ENCODE measurements at places on chromosomes 1 and 21.

GRCh38 chr1:23694371-23694770, 2.8 kb downstream of the RPL11 start:
- DNase-seq, result no peak

GRCh38 chr1:73662526-73662925, 535.5 kb downstream of the LRRIQ3 start:
- no peak for DNase-seq

GRCh38 chr1:201551096-201551495, 12.2 kb downstream of the NAV1 start:
- DNase-seq, result no peak

- DNase-seq, result no peak
Observed at GRCh38 chr1:212958175-212958574, 7.8 kb downstream of the VASH2 start.

DNA sequence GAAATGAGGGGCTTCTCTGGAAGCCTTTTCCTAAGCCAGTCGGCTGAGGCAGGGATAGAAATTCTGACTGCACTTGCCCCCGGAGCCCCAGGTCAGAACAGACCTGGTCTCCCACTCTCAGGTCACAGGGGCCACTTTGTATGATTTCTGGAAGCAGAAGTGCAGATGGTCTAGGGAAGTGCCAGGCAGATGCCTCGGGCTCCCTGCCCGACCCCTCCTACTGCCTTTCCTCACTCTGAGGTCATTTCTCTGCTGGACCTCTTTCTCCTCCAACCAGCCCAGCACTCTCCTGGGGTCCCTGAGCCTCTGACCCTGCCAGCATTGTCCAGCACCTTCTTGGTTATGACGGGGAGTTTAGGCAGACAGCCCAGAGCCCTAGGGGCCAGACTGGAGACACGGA, 8.7 kb downstream of the RUNX3 start:
- DNase-seq, result no peak

DNA sequence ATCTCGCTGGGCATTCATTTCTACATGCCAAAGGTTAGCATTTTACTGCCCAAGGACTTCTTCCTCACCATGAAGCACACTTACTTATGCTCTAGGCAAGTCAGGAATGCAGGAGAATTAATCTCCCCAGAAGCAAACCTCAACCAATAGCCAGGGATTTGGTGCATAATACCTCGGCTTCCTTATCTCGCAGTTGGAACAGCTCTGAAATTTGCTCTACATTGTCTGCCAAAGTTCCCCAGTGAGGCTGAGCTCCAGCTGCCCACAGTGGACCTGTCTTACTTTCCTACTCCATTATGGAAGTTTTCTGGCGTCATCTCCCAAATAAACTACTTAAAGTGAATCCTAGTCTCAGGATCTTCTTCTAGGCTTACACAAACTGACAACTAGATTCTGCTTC, 57.6 kb upstream of the PPM1J start:
- DNase-seq, result no peak

DNA sequence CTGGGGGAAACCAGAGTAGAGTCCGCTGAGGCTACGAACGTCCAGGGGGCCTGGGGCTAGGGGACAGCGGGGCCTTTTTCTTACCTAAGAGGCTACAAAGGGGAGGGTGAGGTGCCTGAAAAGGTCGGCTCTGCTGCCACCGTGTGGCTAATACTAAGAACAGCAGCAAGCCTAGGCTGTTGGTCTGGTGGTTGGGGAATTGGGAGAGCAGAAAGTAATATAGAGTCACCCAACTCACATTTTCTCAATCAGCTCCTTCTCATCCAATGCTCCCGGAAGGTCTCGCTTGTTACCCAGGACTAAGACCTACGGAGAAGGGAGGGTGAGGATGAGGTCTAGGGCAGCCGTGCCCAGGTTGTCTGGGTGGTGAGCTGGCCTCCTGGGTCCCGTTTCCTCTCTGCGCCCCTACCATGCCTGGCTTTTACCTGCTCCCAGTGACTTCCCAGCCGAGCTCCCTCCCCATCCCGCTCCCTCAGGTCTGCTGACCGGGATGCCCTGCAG, 9.3 kb downstream of the ARL8A start:
- no peak for DNase-seq

- no peak for DNase-seq
Observed at GRCh38 chr1:223001653-223002634, 141.1 kb downstream of the TLR5 start.

DNA sequence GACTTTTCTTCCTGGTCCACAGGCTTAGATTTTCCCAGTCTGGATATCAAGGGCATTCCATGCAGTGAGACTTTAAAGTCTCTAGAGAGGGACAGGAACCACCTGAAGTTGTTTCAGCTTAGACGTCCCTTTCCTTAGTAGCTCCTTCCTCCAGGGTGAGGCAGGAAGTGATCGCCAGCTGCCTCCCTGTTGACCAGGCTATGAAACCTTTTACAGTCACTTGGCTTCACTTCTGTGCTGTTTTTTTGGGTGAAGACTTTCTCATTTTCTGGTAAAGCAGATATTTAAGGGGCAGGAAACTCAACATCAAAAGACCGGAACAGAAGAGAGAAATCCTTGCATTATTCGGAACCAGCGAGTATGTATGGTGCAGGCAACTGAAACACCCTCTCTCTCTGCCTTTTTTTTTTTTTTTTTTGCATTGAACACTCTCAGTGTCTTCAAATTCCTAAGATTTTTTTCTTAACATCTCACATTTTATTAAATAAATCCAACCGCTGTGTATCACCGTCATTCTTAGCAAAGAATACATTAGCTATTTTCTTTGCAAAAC, 234.6 kb upstream of the IRF2BP2 start:
- no peak for DNase-seq

GRCh38 chr1:114746450-114747121, 11.2 kb downstream of the CSDE1 start:
- no peak for DNase-seq

DNA sequence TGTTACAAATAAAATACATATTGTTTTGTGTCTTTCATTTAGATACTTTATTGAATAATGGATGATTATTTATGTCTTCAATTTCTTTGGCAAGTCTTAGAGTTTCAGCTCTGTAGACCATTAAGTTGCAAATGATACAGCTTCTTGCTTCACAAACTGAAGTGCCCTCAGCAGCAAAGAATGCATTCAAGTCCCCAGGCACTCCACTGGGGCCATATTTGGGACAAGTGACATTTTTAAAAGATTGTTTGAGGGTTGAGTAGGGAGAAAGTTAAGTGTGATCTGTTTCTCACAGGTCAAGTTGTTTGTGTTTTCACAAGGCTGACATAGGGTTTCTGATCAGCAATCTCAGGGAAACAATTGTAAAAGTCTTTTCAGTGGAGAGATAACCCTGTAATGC, 400.7 kb downstream of the PLA2G4A start:
- no peak for DNase-seq

DNA sequence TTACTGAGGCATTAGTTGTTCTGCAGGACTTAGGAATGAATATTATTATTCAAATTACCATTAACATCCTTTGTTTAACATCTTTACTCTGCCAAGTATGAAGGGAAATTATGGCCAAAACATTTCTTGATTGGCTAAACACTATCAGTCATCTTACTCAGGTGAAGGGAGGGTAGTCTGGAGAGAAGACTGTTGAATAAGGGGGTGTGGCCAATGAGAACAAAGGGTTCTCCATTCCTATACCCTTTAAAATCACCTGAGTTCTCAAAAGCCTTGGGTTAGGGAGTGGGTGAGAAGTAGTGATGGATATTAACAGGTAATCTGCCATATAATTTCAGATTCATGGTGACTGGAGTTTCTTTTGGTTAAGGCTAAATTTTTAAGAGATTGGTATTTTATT, 19.3 kb downstream of the CRYZL1 start:
- DNase-seq, result no peak

- DNase-seq, result no peak
Observed at GRCh38 chr1:245272676-245273075, 117.9 kb downstream of the KIF26B start.

DNA sequence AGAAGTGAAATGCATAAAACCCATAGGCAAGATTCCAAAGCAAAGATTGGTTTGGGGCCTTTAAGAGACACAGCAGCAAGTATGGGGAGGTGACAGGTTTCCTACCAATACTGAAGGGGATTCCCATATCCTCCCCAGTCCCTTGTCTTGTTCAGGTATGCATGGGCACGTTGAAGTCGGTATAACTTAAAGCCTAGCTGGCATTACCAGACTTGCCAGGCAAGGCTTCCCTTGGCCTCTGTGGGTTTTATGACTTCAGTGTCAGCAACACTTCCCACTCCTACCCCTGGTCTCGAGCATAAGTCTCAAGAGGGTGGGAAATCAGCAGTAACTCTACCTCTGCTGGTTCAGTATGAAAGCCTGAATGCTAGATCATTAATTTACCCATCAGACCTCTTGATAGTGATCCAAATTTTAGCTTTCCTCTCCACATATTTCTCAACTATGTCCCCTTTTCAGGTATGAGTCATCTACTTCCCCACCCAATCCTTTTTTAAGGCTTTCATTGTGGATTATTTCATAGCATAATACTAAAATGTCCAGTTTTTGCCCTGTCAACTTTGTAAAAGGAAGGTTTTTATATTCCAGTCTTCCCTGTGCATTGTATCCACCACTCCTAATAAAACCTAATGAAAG, 6.8 kb downstream of the CYP4X1 start:
- no peak for DNase-seq

DNA sequence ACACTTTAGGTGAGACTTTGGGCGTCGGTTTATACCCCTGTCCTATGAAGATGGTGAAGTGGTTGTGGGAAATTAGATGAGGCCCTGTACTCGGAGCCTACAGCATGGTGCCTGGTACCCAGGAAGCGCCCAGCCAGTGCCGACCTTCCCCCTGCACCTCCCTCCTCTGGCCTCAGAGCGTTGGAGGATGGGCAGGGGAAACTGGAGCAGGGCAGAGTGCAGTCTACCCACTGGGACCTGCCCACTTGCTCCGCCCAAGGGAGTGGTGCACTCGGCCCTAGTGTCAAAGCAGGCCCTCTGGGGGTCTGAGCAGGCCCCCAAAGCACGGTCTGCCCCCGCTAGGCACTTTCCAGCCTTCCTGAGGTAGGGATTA, 13.0 kb upstream of the TTC22 start:
- DNase-seq, result no peak

GRCh38 chr1:193179094-193179493, 7.3 kb downstream of the B3GALT2 start:
- DNase-seq, result no peak

- no peak for DNase-seq
Observed at GRCh38 chr1:36986241-36986985, 47.9 kb downstream of the GRIK3 start.

GRCh38 chr1:11046625-11047365, at the start of gene MASP2:
TSS of gene MASP2 (minus strand) at chr1:11047239. CDS start at chr1:11047207, 32 bp downstream.
- DNase-seq, result no peak

DNA sequence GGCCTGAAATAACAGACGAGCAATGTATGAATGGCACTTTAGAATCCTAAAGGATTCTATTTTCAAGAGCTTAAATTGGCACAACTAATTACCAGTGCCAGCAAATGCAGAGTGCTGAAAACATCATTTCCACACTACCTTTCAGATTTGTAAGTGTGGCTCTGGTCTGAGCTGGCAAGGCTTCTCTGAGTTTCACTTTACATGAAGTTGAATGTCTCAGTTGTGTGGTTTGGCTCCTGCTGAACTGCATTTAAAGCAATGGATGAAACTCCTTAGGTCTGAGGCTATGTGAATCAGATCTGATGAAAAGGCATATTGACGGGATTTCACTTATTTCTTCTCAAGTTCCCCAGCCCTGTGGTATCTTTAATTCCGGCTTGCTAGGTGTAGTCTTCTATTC, 114.8 kb upstream of the PTGFR start:
- no peak for DNase-seq

GRCh38 chr1:21020151-21020550, 156.5 kb downstream of the EIF4G3 start:
- DNase-seq, result no peak

GRCh38 chr21:42777064-42777756, 102.1 kb downstream of the WDR4 start:
- no peak for DNase-seq

GRCh38 chr1:28115267-28115666, 26.9 kb upstream of the EYA3 start:
- DNase-seq, result no peak
